ENCODE measurements at places on chromosomes 12 and 14.

DNA sequence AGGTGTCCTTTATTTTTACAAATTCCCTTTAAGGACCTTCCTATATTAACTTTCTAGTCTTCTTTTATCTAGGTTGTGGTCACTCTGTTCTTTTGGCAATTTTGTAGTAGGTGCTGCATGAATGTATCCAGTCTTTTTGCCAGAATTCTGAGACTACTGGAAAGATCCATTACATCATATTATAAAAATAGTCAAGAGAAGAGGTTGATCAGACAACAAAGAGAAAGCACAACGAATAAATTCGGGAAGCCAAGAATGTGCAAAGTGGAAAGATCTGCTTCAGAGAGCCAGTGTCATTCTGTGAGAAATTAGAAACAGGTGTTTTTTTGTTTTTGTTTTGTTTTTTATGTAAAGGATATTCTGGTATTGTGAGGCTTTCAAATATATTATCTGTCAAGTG, 15.8 kb upstream of the SLC16A7 start:
- DNase-seq: no peak

GRCh38 chr12:6407236-6407954, 23.4 kb downstream of the LTBR start:
- DNase-seq: no peak

GRCh38 chr14:20667957-20668356, 16.4 kb upstream of the RNASE4 start:
- DNase-seq: no peak

- no peak for DNase-seq
These were observed 51.4 kb downstream of the SUSD6 start for GRCh38 chr14:69662636-69663299.

DNA sequence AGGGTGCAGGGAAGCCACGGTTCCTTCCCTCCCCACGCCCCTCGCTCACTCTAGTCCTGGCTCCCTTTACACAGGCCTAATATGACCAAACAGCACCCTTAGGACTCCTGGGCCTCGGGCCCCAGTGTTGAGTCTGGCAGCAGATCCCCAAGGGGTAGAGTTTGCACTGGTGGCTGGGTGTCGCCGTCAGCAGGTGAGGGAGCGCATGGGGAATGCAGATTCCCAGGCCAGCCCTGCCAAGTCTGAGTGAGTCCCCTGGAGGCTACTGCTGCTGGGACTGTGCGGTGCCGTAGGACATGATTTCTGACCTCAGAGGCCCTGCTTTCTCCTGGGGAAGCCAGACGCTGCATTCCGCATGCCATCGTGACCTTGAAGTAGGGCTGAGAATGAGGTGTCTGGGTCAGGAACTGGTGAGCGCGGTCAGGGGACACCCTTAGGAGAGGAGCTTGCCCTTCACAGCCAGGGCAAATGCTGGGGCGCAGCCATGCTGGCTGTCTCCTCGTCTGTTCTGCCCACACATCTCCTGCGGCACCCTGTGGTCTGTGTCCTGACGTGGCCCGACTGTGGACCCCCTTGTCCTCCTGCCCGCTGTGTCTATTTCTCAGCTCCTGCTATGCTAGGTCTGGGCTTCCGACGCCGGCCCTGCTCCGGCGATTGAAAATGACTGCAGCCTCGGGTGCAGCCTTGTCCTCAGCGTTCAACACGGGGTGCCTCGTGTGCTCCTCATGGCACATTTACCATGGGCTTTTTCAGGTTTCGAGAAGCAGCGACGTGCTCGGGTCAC, 37.6 kb upstream of the PRMT8 start:
- no peak for DNase-seq

- DNase-seq: no peak
These were observed 50.9 kb upstream of the INSM2 start for GRCh38 chr14:35482994-35483515.

DNA sequence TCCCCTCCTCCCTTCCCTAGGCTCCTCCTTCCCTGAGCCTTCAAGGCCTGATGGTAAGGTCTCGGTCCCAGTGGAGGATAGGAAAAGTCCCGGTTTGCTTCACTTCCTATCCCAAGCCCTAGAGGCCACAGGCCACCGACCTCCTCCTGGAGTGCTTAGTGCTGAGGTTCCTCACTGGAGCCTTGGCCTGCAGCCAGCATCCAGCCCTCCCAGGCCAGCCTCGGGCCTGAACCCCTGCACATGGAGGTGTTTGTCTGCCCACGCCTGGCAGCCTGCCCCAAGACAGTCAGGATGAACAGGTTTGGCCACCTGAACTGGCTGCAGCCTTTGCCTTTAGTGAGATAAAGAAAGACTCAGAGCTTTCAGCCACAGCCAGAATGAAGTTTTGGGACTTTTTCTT, 15.8 kb upstream of the KRT7 start:
- no peak for DNase-seq

DNA sequence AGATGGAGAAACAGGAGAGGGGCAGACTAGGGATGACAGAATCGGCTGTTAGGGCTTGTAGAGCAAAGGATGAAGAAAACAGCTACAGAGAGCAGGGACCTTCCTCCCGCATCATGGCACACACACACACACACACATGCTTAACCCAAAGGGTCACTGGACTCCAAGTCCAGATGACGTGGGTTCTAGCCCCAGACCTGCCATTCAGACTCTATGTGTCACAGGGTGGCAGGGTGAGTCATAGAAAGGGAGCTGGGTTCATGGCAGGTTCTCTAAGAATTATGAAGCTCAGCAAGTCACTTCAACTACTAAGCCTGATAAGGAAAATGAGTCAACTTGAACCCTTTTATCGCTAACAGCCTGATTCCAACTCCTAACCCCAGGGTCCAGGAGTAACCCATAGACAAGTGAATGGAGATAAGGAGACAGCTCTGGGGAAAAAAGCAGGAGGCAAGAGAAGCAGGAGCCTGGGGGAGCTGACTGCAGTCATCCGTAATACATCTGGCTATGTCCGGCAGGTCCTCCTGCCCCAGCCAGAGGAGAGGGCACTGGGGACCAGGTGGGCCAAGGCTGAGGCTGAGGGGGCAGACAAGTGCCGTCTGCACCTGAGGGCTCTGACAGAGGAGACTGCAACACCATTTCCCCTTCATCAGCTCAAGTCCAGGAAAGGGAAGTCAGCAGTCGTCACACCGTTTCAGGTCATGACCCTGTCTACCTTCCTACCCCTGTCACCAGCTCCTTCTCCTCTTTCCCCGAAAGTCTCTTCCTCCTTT, 3.6 kb upstream of the TNFRSF1A start:
- DNase-seq: no peak

DNA sequence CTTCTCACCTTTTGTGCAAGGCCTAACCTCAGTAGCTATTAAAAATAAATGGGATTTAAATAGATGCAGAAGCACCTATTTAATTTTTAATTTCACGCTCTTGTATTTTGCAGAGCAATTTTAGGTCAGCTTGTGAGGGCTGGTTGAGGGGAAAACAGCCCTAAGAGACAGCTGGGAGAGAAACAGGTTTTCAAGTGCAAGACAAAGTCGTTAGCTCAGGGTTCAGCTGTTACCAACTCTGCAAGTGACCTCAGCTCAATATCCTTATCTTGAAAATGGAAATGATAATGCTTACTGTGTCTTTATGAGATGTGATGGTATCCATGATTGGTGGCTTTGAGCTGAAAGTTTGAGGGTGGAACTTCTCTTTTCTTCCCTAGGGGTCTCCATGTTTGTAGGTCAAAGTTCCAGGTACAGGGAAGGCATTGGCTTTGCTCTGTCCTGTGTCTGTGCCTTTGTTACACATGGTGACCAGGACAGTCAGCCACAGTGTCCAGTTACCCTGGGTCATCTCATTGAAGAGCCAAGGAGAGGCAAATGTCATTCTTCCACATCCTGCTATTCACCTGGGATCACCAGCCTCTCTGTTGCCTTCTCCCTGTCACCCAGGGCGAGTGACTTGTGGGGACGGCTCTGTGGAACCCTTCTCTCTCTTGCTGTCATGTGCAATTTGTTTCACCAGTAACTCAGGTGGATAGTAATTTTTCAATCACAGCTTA, 100.3 kb downstream of the SAMD4A start:
- DNase-seq: no peak

GRCh38 chr12:52333321-52333720, 12.1 kb upstream of the KRT83 start:
- no peak for DNase-seq

DNA sequence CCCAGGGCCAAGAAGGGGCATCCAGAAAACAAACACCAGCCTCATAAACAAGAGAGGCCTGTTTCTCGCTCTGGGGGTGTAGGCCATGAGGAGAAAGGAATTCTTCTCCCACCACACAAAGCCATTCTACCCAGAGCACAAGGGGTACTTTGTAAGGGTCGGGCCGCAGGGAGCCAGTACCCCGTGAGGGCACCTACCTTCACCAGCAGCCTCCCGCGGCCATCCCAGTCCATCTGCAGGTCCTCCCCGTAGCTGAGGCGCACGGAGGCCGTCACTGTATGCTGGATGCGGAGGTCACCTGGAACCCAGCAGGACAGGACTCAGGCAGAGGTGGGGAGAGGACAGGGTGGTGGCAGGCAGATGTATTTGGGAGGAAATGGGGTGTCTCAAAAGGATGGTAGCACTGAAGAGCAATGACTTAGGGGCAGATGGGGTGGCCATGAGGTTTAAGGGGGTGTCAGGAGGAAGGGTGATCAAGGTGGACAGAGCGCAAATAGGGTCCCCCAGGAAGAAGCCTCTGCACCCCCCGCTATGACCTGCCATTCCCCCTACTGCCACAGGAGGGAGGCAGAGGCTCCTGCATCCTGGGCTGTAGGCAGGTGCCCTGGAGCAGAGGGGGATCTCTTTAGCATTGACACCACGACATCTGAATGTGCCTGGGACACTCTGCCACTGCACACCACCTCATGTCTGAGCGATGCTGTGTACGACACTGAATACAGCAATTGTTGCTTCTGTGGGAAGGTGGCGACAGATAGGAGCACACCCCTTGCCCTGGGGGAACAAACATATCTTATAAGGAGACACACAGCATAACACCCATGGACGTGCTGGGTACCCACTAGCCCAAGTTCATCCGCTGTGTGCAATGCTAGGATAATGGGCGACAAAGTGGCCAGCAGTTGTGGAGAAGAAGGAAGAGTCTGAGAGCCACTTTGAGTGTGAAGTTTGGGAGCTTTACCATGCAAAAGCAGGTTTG, 61.4 kb downstream of the VWF start:
- peak; percentile 43 for DNase-seq

GRCh38 chr14:59197695-59198262, 9.3 kb downstream of the DAAM1 start:
- DNase-seq: no peak

DNA sequence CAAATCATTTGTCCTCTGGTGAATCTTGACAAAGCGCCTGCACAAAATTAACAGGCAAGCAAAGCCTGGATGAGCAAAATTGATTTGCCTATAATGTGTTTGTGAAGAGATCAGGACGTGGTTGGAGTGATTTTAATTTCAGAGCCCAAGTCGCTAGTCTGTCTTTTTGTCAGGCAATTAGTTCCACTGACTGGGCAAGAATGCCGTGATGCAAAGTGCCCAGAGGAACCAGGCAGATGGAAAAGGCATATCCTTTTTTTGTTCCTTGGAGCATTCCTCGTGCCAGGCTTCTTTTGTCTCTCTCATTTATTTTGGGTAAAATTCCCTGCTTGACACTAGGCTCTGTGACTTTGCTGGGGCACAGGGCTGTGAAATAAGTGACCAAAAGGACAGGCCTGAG, 65.9 kb upstream of the CCDC198 start:
- no peak for DNase-seq

GRCh38 chr12:121128908-121129810, 3.5 kb upstream of the P2RX7 start:
- peak; percentile 65 for DNase-seq

DNA sequence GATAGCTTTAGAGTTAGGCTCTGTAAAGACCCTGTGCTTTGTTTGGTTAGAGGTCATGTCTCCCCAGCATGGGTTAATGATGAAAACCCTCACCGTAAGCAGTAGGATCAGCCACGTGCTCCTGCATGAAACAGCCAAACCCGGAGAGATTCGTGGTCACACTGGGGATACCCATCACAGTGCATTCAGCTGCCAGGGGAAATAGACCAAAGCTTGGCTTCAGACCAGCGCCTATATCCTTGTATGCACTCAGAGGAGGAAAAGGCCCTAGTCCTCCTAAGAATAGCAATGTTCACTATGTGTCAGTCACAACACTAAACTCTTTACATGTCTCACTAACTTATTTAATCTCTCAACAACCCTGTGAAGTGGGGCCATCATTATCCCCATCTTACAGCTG, 16.3 kb downstream of the SPX start:
- no peak for DNase-seq

DNA sequence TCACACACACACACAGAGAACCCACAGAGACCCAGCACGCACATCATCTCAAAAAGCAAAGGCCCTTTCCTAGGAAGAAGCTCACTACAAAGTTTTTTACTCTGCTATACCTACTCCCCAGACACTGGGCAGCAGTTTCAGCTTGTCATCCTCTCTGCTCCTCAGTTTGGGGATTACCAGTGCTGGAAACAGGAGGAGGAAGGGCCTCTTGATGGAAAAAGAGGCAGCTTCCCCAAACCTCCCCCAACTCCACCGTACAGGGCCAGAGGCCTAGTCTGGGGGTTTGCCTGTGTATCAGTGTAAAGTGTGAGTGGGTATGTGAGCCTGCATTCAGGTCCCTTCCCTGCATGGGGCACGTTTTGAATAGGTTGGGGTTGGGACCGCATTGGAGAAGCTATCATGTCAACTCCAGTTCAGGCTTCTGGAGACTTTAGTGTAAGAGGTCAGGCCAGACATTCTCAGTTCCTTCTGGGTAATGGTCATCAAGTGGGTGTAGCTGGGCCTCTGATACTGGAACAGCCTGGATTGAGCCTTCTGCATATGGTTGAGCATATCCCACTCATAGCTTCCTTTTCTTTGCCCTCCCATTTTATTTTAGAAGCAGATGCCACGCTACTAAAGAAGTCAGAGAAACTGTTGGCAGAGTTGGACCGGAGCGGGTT, 1.2 kb downstream of the REM2 start:
- DNase-seq: no peak

DNA sequence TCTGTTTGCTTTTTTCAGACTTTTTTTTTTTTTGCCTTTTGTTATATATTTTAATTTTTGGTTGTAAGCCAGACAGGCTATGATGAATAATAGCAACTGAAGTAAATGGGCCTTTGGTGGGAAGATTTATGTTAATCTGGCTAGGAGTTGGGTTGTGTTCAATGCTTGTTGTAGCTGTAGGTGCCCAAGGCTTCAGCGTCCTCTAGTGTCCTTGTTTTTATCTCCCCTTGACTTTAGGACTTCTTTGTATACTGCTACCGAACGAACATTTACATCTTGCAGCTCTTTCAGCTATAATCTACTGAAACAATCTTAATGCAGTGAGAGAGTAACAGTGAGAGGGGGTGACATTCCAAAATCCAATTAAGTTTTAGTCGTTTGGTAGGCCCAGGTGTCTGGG, 848.4 kb upstream of the FBXO33 start:
- DNase-seq: no peak

DNA sequence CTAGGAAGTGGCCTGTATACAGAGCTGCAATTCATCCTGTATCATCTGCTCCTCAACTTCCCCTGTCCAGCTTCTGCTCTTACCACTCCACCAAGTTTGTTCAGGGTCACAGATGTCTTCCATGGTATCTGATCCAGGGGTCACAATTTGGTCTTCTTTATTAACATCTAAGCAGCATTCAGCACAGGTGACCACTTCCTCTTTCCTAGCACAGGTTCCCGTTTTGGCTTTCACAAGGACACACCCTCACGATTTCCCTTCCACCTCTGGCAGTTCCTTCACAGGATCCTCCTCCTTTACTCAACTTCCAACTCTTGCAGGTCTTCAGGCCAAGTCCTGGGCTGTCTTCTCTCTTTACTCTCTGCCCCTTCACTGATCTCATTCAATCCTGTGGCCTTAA, 93.6 kb downstream of the TTC7B start:
- no peak for DNase-seq

GRCh38 chr12:23561364-23562345, 387.8 kb downstream of the SOX5 start:
- no peak for DNase-seq

GRCh38 chr12:109652233-109652976, 61.2 kb upstream of the FAM222A start:
- DNase-seq: no peak

Measured in stimulated activated CD8-positive, alpha-beta memory T cell treated with anti-CD3 and anti-CD28 coated beads, Interleukin-15, amount 100 ng/mL, for 1 hour (primary cell).